ENCODE measurements at places on chromosomes 2 and 18.

DNA sequence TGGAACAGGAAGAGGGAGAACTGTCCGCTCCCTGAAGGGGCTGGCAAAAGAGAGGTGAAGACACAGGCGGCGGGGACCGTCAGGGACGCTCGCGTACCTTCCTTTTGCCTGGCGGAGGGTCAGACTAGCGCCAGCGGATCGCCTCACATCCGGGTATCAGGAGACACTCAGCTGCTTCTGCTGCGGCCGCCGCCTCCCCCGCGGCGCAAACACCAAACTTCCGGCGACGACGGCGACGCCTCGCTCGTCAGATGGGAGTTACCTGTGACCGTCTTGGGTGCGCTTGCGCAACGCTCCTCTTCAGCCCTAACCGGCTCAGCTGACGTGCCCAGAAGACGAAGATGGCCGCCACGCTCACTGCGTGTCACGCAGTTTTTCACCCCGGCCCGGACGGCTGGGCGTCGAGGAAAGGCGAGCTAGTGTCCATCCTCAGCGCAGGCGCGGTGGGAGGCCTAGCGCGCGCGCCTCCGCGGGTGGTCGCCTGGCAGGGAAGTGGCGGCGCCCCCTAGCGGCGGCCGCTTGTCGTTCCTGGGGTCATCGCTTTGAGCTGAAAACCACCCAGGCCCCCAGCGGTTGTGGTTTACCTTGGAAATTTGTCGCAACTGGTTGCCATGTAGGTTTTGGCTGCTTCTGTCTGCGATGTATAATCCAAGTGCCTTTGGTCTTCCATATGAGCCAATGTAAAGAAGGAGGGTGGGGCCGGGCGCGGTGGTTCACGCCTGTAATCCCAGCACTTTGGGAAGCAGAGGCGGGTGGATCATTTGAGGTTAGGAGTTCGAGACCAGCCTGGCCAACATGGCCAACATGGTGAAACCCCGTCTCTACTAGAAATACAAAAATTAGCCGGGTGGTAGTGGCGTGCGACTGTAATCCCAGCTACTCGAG is at the start of gene ESCO1:
ESCO1 (minus strand) TSS at position 179 of the 885 bp plus-strand sequence. CDS start 25,861 bp downstream, outside the sequence.
- peak; percentile 92 for DNase-seq

- DNase-seq: no peak
Observed at GRCh38 chr18:62877411-62878221, 162.3 kb downstream of the PHLPP1 start.

- DNase-seq: peak; percentile 30
Observed at GRCh38 chr2:99772591-99773331, 282.9 kb upstream of the REV1 start.

DNA sequence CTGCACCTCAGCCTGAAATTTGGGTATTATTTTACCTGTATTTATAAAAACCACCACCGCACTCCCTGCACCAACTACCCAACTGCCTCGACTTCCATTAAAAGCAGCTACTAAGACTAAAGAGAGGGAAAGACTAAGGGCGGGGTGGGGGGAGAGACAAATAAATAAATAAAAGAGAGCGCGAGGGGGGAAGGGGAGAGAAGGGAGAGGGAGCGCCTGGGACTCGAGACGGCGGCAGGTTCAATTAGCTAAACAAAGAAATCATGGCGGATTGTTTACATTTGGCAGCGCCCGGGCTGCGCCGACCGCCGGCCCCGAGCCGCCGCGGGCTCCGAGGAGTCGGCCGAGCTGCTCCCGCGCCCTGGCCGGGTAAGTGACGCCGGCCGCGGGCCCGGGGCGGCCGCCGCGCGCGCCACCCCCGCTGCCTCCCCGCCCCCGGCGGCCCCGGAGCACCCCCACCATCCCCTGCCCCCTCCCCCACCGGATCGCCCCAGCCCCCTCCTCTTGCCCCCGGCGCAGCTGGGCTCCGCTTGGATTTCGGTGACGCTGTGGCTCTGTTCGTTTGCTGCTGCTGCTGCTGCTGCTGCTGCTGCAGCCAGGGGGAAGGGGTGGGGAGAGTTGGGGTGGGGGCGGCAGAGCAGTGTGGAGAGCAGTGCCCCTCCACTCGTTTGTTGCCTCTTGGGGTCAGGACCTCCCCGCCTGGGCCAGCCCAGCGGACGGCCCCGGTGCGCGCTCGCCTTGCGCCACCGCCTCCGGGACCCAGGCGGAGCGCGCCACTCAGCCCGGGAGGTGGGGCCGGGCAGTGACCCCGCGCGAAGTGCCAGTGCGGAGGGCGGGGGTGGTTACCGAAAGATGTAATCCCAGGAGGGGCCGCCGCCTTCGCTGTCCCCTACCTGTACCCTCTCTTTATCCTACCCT is 187.2 kb upstream of the FANCL start:
- DNase-seq: no peak

DNA sequence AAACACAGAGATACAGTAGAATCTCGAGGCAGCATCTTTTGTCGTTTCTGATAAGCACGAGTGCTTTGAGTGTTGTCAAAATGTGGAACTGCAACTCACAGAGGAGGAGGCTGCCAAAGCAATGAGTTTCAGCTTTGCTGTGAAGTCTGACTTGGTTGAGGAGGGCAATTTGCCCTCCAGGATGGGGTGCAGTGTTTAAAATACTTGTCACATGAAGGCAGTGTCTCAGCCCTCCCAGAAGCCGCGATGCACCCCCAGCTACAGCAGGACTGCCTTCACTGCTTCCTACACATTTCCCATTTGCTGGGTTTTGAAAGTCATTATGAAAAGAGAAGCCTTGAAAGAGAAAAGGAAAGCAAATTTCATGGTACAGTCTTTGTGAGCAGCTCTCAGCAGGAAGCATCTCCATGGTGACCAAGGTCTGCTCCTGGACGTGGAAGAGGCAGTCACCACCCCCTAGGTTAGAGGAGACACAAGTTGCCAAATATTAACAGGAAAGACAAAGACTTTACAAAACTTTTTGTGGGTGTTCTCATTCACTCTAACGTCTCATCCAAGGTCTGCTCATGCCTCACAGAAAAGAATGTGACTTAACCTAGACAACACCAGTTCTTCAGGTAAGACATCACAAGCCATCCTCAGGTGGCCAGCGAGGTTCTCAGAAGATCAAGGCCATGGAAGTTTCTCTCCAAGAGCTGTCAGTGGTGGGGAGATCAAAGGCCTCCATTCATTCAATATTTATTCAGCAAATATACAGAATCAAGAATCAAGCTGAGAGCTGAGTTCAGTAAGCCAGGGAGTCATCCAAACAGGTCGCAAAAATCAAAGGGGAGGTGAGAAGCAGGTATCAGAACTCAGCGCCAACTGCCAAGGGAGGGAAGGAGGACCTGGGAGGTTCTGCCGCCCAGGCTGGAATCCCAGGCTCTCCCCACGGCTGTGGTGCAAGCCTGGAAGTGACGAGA is 476.0 kb downstream of the EIPR1 start:
- no peak for DNase-seq

DNA sequence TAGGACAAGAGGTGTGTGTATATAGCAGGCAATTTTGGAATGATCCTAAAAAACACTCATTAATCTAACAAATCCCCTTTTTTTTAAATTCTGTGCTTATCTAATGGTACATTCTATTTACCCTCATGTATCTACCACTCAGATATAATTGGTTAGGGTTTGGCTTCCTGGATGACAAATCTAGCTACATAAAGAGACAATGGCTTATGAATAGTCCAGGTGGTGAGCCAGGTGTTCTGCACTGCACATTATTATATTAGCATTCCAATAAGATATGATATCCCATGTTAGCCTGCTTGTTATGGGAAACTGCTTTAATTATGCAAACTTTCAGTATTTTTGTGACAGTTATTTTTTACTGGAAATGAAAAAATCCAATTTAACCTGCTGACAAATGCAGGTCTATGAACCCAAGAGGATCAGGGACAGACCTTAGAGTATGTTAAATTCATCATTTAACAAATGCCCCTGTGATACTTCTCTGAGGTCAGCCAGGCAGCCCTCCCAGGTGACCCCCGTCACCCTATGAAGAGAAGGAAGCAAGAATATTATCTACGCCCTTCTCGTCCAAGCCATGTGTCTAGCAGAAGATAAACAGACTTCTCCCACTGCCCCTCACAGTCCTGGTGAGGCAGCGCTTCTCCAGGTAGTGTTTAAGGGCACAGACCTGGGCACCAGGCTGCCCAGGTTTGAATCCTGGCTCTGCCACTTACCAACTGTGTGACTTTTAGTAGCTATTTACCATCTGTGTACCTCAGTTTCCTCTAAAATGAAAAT is 83.0 kb downstream of the ADD2 start:
- DNase-seq: no peak

DNA sequence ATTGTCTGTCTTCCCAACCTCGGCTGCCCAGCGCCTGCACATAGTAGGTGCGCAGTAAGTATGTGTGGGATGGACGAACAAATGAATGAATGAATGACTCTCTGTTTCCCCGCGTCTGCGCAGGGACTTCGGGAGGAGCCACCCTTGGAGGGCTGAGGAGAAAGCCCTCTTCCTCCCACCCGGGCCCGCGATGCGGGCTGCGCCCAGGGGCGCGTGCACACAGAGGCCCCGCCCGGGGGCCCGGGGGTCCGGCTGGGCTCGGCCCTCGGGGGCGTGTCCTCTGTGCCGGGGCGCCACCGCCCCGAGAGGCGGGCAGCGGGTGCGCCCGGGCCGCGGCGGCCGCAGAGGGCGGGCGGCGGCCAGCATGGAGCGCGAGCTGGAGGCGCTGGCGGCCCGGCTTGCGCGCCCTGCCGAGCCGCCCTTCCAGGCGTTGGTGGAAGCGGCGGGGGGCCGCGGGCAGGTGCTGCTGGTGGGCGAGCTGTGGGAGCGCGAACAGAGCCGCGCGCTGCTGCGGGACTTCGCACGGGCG is at the start of gene C2orf72:
C2orf72 (plus strand) TSS at position 322 of the 529 bp plus-strand sequence; CDS start at position 365, 43 bp downstream.
- no peak for DNase-seq

DNA sequence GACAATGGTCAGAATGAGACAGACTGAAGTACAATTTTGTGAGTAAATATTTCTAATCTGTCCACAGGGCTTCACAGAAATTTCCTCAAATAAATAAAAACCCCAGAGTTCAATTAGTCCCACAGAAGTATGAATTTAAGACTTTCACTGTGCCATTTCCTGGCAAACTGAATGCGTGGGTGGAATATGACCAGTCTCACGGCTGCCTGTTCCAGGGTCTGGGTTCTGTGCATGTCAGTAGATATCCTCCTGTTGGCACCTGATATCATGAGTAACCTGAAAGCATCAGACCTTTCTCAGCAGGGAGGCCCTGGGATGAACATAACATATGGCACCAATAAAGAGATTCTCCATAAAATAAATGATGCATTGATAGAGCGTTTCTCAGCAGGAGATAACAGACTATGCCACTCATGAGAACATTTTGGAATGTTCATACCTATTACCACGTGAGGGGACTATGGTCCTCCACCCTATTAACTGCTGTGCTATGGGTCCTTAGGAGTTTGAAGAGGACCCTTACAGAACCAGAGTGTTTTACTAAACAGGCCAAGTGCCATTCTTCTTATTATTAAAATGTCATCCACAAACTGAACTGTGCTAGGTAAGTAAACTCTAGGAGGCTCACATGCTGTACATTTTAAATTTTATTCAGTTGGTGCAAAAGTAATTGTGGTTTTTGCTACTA is 10.6 kb upstream of the MALL start:
- DNase-seq: no peak

DNA sequence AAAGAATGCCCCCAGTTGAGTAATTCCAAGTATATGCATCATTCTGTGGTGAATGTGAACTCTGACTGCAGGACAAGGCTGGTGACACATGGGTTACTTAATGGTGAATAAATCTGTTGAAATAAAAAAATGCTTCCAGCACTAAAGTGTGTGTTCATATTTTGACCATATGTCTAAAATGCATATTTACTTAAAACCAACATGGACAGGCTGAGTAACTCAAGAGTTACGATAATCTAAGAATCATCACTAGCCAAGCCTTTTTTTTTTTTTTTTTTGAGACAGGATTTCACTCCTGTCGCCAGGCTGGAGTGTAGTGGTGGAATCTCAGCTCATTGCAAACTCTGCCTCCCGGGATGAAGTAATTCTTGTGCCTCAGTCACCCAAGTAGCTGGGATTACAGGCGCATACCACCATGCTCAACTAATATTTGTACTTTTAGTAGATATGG is 47.1 kb upstream of the CCBE1 start:
- DNase-seq: no peak

- DNase-seq: no peak
Observed at GRCh38 chr2:28532399-28532798, 36.5 kb downstream of the PLB1 start.

DNA sequence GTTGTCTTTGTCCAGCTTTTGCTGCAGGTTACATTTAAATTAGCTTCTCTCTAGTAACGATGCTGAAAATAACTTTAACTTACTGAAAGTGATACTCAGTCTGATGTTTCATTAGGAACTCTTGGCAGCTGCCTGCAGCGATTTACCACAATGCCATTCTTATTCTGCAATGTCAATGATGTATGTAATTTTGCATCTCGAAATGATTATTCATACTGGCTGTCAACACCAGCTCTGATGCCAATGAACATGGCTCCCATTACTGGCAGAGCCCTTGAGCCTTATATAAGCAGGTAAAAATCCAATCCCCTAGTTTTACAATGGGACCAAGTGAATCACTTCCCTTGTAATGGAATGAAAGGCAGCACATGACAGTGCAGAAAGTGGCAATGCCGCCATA is 16.3 kb upstream of the MFF start:
- DNase-seq: no peak

- no peak for DNase-seq
Observed at GRCh38 chr2:16323126-16323520, 342.5 kb downstream of the CYRIA start.

DNA sequence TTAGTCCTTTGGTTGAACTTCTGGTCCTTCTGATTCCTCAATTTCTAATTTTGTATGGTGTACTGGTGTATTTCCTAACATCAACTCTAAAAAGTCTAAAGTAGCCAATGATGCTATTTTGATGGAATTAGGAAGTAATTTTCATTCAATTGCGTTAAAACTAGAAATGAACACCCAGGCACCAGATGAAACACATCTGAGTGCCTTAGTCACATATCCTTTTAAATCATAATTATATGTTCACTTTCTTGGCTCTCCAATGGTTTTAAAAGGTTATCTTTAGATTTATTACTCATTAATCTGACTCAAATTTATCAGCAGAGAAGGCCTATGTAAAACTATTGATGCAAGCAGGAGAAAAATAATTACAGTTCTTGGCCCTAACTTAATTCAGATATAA is 119.7 kb downstream of the GAREM1 start:
- DNase-seq: no peak

DNA sequence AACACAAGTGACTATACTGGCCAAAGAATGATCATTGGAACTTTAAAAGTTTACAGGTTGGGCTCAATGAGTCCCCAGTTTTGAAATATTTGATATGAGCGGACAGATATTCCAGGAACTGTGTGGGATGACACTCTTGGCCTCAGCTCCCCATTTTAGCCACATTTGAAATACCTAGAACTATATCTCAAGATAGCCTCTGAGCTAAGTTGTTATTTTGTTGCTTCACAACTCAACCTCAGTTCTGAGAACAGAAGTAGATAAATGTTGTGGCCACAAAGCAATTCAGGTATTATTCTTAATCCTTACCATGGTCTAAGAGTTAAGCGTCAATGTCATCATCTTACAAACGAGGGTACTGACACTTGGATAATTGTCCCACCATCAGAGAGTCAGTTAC is 172.2 kb upstream of the SETBP1 start:
- no peak for DNase-seq

All from KG1 (cell line).